ENCODE measurements at places on chromosomes 4 and X. TPM values are rescaled to one million over a fixed set of nuclear protein-coding genes. Genes with fewer than 3 reads are reported as not detected.

DDIT4L gene
- total RNA-seq, result 0.46 TPM

BRCC3 gene
- total RNA-seq, result 18.4 TPM

SH3RF1 gene
- total RNA-seq, result 8.3 TPM

ZFP92 gene
- 0.65 TPM for total RNA-seq

EOLA2 gene
- total RNA-seq, result 21.8 TPM

KIT gene
- 1.6 TPM for total RNA-seq
